Hematopoietic multipotent progenitor cell treated with erythropoietin and hydrocortisone succinate and interleukin-3 and kit ligand, for 6 days (in vitro differentiated cells): ENCODE measurements at places on chromosomes 5 and 9.

DNA sequence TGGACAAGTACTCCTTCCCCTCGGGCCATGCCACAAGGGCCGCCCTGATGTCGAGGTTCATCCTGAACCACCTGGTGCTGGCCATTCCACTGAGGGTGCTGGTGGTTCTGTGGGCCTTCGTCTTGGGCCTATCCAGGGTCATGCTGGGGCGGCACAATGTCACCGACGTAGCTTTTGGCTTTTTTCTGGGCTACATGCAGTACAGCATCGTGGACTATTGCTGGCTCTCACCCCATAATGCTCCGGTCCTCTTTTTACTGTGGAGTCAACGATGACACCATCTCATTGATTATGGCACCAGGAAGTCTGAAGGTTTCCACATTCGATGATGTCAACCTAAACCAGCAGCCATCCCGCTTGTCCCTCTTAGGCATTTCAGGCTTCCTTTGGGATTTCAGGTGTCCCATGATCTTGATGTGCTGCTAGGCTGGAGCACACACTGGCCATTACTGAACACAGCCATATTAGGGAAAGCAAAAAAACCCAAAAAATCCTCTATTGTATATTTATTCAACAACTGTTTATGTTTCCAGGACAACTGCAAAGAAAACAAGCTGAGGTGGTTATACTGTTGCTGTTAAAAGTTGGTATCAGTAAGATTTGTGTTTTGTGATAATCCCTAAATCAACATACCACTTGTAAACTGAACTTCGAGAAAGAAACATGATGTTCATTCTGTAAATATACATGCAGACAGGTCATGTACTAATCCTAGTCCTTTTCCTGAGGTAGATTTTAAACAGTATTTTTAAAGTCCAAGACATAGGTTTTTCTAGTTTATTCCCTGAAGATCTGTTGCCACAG lies 1.1 kb downstream of the PLPP6 start:
- DNase-seq, result no peak

GRCh38 chr5:158816011-158816696 lies 283.6 kb downstream of the EBF1 start:
- no peak for DNase-seq

GRCh38 chr5:39801306-39801705 lies 376.5 kb upstream of the DAB2 start:
- no peak for DNase-seq

- DNase-seq, result no peak
Measured at GRCh38 chr9:78189461-78189860, 46.4 kb upstream of the CEP78 start.

- no peak for DNase-seq
Measured at GRCh38 chr5:134818776-134819175, 27.0 kb upstream of the C5orf24 start.

DNA sequence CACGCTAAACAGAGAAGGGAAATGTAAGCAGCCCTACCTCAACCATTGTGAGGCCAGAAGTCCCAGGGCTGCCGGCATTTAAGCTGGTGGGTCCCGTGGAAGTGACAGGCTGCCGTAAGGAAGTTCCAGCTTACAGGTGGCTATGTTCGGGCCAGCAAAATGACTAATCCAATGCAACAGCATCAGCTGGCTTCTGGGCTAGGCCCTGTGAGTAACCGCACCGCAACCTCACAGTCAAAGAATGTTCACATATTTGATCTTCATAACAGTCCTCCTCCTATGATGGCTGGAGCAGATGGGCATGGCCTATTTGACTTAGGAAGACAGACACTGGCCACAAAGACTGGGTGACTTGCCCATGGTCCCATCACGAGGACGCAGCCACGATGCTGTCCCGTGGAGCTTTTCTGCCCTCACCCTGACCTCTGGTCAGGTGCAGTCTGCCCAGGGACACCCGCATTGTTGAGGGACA lies 88.2 kb downstream of the LIFR start:
- no peak for DNase-seq

GRCh38 chr9:90444609-90445204 lies 197.9 kb downstream of the DIRAS2 start:
- no peak for DNase-seq

- DNase-seq, result peak; percentile 37
Measured at GRCh38 chr5:158812408-158812807, 287.3 kb downstream of the EBF1 start.

DNA sequence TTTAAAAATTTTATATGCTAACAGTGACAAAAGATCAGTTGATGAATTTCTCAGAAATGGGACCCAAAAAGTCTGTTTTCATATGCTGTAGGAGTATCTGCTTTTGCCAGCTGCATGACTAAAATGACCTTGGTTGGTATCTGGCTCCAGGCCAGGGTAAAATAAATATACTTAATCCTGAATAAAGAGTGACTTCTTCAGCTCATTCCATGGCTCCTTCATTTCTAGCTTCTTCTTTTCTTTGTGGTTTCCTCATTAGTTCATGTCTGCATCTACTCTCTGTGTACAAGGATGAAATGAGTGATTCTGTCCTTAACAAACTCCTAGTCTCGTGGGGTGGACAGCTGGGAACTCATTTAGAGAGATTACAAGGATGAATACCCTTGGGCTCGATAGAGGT lies 36.0 kb downstream of the RCL1 start:
- DNase-seq, result peak; percentile 85

DNA sequence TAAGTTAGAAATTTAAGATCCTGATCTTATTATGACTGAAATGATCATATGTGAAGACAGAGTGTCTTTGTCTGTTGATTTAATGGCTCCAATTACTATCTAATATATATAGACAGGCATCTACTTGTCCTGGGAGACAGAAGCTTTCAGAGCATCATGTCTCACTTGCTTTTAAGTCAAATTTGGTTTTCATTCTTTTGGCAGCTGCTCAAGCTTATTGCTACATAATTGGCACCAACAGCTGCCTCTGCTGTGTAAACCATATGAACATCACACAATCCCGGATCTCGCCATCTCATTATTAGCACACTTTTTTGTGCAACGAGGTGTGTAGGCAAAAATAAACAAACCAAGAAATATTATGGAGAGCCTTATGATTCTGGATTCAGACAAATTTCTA lies 1717.9 kb downstream of the EFNA5 start:
- DNase-seq, result no peak

- no peak for DNase-seq
Measured at GRCh38 chr9:84283946-84284345, 56.6 kb downstream of the SLC28A3 start.

GRCh38 chr9:69905286-69905685 lies 84.7 kb downstream of the CFAP95 start:
- DNase-seq, result no peak

- DNase-seq, result no peak
Measured at GRCh38 chr5:55511010-55511409, 23.8 kb downstream of the PLPP1 start.

DNA sequence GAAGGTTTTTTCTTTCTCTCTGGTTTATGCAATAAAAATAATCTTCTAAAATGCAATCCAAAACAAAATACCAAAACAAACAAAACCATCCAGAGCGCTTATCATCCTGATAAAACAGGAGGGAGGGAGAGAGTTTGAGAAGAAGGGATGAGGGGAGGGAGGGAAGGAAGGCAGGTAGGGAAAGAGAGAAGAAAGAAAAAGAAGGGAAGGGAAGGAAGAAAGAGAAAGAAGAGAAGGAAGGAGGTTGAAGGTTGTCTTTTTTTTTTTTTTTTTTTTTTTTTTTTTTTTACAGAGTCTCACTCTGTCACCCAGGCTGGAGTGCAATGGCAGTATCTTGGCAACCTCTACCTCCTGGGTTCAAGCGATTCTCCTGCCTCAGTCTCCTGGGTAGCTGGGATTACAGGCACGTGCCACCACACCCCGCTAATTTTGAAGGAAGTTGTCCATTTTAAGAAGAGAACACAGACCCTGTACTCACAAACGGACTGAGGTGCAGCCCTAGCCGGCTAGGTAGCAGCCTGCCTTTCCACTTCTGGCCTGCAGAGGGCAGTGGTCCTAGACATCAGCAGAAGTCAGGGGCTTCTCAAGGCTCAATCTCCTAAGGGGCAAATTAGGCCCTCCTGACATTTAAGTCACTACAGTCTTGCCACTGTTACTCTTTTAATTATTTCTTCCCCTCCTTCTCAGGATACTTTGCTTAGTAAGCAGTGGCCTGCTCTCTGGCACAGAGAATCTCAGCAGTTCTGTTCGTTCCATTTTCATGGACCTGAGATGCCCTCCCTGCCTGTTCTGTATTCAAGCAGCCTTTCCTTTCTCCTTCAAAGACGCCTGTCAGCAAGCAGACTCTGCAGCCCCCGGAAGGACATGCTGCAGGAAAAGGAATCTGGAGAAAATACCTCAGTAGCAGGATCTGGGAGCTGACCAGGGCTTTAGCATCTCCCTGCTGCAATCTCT lies 76.4 kb downstream of the EPB41L4B start:
- DNase-seq, result peak; percentile 83

GRCh38 chr5:132456987-132457361 lies 33.6 kb downstream of the IRF1 start:
- DNase-seq, result no peak

DNA sequence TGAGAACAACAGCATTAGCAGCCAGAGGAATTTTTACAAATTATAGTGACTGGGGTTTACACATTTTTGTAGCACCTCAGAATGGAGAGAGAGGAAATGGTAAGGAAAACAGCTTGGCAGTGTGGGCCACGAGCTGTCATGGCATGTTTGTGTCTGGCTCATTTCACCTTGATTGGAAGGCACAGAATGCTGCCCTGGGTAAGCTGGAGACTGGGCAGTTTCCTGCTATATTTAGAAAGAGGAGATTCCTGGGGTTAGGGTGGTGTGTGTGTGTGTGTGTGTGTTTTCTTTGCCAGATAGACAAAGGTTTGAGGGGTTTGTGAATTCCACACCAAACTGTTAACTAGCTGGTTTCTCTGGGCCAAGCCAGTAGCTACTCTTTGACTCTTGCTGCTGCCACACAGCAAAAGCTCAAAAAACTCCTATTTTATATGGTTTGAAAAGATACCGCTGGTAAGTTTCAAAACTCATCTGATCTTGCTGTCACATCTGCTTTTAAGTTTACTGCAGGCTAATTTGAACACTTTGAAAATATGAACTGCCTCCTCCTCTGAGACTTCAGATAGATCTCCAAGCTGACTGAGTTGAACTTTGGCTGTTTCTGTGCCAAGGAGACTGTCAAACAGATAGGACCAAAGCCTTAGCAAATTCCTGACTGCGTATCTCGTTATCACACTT lies 9.1 kb downstream of the ARHGAP26 start:
- peak; percentile 42 for DNase-seq

- no peak for DNase-seq
Measured at GRCh38 chr5:80809451-80809850, 150.7 kb upstream of the RASGRF2 start.

DNA sequence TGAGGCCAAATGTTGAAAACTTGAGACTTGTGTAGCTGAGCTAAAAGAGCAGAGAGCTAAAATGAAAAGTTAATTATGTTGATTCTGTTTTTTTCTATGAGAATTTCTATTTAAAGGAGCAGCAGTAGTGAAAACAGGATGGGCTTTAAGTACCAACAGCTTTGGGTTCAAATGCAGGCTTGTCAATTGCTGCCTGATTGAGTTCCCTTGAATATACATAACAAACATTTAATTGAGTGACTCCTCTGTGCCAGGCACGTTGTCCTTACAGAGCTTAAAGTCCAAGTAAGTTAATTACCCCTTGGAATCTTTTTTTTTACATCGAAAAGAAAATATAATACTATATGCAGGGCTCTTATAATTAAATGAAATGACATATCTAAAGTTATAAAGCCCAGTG lies 38.5 kb downstream of the PPP2R2B start:
- no peak for DNase-seq

- DNase-seq, result peak; percentile 12
Measured at GRCh38 chr9:96084331-96084734, 208.8 kb downstream of the ERCC6L2 start.

DNA sequence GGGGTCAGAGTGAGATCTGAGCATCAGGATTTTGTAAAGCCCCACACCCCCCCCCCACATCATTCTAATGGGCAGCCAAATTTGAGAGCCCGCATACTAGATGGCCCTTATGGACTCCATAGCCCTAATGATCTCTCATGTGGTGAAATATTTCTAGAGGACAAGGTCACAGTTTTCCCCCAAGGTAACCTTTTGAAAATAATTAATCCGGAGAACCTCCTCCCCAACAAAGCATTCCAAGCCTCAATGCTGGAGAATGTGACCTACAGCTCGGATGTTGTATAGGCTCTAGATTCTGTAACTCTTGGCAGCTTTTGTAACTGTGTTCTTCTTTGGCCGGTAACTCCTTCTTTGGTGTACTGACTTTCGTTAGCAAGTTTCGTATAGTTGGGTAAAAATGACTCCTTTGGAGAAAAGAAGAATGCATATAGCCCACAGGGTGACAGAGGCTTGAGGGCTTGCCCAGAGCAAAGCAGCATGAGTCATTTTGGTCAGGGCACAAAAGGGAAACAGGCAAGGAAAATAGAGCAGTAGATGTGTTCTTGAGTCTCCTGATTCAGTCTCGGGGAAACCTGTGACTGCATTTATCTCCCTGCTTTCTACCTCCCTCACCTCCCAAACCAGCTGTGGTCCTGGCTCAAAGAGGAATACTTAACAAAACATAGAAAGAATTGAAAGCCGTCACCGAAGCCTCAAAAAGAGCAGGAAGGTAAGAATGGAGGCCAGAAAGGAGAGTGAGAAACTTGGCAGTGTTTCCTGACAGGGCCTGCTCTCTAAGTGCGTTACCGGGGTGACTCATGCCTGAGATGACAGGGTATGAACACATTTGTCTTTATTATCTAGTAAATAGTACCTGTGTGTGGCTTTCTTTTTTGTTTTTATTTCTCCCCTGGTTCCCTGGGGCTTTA lies 6.6 kb upstream of the XPA start:
- no peak for DNase-seq

DNA sequence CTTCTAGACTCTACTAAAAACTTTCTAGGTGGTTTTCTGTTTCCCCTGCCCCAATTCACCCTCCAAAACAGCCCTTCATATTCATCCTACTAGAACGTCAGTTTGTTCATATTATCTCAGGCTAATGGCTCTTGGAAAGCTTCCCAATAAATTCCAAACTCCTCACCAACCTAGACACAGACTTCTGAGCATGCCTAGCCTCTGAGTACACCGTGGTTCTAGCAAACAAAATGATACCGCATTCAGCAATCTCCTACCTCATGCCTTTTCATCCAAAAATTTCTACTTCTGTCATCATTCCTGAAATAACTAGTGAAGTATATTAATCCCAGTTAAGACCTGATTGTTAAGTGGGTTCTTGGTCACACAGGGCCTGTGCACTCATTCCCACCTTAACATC lies 46.5 kb upstream of the NR5A1 start:
- DNase-seq, result no peak

DNA sequence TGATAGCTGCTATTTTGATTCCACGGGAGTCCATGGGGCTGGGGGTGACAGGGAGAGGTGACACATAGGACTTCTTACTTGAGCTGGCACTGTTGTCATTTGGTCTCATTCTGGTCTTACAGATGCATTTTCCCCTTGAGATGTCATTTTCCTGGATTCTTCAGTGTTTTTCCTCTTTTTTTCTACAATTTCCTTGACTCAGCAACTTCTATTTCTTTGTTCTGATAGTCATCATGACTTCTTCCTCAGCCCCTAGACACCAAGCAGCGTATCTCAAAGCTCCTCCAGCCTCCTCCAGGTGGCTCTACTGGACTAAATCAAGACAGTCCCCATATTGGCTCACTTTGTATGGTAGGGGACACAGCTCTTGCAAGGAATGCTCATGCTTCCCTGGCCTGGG lies 16.5 kb downstream of the LVRN start:
- DNase-seq, result no peak

- peak; percentile 89 for DNase-seq
Measured at GRCh38 chr5:149035372-149035790, 27.5 kb downstream of the SH3TC2 start.

GRCh38 chr5:53983568-53984460 lies 326.6 kb downstream of the ARL15 start:
- no peak for DNase-seq
